ENCODE measurements at places on chromosomes 2 and 18. TPM values are rescaled to one million over a fixed set of nuclear protein-coding genes. Genes with fewer than 3 reads are reported as not detected.

CCL20 gene
- polyA plus RNA-seq = 0.94 TPM

NABP1 gene
- polyA plus RNA-seq = 26.0 TPM

DLX1 gene
- not detected for polyA plus RNA-seq

ICA1L gene
- polyA plus RNA-seq = 0.74 TPM

ANKRD39 gene
- polyA plus RNA-seq = 44.4 TPM

DNA sequence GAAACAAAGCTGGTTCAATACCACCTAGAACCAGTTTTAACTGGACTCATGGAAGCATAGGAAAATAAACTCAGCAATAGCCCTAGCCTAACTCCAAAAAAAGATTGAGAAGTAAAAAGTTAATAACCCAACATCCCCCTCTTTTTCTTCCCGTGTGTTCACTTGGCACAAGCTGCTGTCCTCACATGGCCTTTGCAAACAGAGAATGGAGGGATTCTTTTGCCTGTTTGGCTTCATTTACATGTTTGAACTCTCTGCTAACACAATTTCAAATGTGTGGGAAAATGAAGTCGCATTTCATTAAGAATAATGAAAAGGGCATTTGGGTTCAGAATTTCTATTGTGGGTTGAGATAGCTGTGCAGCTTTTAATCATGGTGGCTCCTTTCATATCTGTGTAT, 589.2 kb upstream of the LRRTM1 start:
- DNase-seq = no peak

GRCh38 chr2:100756704-100757103, 63.2 kb upstream of the NPAS2 start:
- no peak for DNase-seq

All from CD4-positive, CD25-positive, alpha-beta regulatory T cell (primary cell).